Ovary (tissue), 10 donors: ENCODE measurements at places on chromosomes 12 and 14. TPM values are rescaled to one million over a fixed set of nuclear protein-coding genes. Genes with fewer than 3 reads are reported as not detected.

GRCh38 chr14:63788011-63788933 is 60.4 kb upstream of the SGPP1 start:
- DNase-seq = no peak
- H3K27ac ChIP-seq = no peak overlapping the region
- H3K4me3 ChIP-seq = no peak overlapping the region

Gene SERPINA9
- not detected for polyA plus RNA-seq

DNA sequence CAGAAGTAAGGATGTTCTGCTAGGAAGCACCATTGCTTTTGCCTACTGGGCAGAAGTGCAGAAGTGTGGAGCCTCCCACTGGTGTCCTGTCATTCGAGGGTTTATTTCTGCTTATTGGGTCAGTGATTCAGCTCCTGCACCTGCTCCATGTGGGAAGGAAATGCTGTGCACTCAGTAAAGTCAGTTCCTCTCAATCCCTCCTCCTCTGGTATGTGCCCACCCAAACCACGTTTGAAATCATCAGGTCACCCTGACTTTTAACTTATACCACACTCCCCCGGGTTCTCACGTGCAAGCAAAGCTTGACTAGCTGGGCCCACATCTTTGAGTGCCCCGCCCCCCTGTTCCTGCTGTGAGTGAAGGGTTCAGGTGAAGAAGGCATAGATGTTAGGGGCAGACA is 223.7 kb downstream of the CHST11 start:
- DNase-seq = no peak
- H3K27me3 ChIP-seq = no peaks in the 10 kb centered on the region
- H3K4me3 ChIP-seq = no peak overlapping the region
- no peaks in the 10 kb centered on the region for H3K36me3 ChIP-seq

Gene RAD52
- 16.8 TPM for polyA plus RNA-seq

DNA sequence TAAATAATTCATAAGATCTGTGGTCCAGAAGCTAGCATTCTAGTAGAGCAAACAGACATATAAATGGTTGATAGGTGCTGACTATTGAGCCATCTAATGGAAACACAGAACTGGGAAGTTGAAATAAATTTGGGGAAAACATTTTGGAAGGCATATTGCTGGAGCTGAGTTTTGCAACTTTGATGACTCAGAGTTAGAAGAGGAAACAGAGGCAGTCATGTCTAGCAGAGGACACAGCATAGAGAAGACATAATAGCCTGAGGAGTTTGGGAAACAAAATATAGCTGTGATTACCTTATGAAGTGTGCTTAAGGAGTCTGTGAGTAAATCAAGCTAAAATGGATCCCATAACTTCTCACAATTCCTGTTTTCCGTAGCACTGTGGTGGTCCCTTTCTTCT is 86.9 kb upstream of the FLRT2 start:
- no peaks in the 10 kb centered on the region for H3K27me3 ChIP-seq
- H3K4me3 ChIP-seq = no peak overlapping the region
- H3K4me1 ChIP-seq = no peaks in the 10 kb centered on the region
- no peak overlapping the region for H3K27ac ChIP-seq
- DNase-seq = no peak

- H3K4me1 ChIP-seq = no peaks in the 10 kb centered on the region
- no peaks in the 10 kb centered on the region for H3K27me3 ChIP-seq
- no peak overlapping the region for H3K27ac ChIP-seq
Observed at GRCh38 chr14:76514213-76514998, 138.5 kb downstream of the ESRRB start.

Gene NCKAP5L
- 13.8 TPM for polyA plus RNA-seq

DNA sequence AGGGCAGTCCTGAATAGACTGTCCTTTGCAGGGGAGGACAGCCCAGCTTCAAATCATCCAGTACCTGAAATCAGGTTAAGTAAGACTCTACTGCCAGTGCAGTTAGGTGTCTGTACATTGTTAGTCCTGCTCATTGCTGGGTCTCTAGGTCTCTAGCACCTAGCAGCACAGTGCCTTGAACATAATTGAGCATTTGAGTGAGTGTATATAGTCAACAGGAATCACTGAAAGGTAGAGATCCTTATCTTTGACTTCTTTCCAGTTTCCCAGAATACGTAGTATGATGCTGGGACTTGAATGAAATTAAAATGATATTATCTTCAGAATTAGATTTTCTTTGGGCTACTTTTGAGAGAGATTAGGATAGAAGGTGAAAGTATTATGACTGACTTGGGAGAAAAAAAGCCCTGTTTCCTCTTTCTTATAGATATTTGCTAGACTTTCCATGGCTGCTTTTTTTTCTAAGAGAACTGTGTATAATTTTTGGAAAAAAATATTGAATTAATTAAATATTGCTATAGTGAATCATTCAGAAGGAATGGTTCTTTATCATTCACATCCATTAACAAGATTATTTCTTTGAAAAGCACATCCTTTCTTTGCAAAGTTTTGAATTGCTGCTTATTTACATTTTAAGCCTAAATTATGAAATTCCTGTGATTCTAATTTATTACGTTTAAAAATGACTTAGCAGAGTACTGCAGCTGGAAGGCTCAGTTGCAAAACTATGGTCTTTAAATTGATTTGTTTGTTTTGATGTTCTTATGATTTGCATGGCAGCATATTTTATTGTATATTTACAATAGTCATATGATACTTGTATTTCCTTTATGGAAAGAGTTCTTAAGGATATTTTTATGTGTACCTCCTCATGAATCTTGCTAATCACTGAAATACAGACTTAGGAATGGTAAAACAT is 51.6 kb downstream of the PPP4R4 start:
- no peaks in the 10 kb centered on the region for H3K4me1 ChIP-seq
- H3K4me3 ChIP-seq = no peak overlapping the region
- H3K27me3 ChIP-seq = peaks cover 3% of the 10 kb centered on the region
- no peak overlapping the region for H3K27ac ChIP-seq
- DNase-seq = no peak

DNA sequence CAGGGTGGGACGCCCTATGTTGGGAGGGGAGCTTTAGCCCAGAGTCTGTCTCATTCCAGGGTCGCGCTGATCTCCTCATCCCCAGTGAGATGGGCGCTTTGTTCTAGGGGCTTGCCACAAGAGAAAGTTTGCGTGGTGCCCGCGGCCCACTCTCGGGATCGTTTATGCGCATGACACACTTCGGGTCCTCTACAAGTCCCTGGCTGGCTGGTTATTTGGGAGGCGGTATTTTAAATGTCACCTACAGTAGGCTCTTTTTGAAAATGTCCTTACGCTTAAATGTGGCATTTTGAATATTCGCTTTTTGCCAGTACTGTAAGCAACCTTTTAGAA is 541 bp downstream of the GOLT1B start:
- no peak for DNase-seq
- H3K4me3 ChIP-seq = peak overlapping the region; percentile 95
- no peaks in the 10 kb centered on the region for H3K36me3 ChIP-seq
- peak overlapping the region; percentile 31 for H3K27ac ChIP-seq
- H3K27me3 ChIP-seq = no peaks in the 10 kb centered on the region

Gene TFCP2
- polyA plus RNA-seq = 14.9 TPM

GRCh38 chr12:12952036-12952435 is at the start of gene GPRC5D:
TSS of gene GPRC5D (minus strand) at chr12:12952170. CDS start at chr12:12950384, 1,786 bp downstream.
- H3K27ac ChIP-seq = no peak within 1 kb of the TSS
- no peaks in the 10 kb centered on the region for H3K4me1 ChIP-seq
- no peak within 1 kb of the TSS for H3K4me3 ChIP-seq
- H3K36me3 ChIP-seq = no peaks in the 10 kb centered on the region

DNA sequence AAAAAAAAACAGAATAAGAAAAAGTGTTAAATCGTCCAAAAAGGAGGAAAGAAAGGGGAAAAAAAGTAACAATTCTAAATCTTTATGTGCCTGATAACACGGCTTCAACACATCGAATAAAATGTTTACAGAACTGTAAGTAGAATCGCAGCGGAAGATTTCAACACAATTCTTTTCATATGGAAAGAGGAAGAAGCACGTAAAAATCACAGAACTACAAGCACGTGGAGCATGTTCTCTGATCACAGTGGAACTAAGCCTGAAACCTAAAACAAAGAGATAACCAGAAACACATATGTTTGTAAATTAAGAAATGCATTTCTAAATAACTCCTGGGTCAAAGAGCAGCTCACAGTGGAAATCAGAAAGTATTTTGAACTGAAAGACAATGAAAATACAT is 8.7 kb downstream of the CLEC7A start:
- no peak overlapping the region for H3K27ac ChIP-seq
- H3K4me1 ChIP-seq = no peaks in the 10 kb centered on the region
- H3K27me3 ChIP-seq = no peaks in the 10 kb centered on the region
- H3K4me3 ChIP-seq = no peak overlapping the region
- no peak for DNase-seq

Gene OAS1
- 12.1 TPM for polyA plus RNA-seq

- H3K4me1 ChIP-seq = no peaks in the 10 kb centered on the region
- H3K27me3 ChIP-seq = no peaks in the 10 kb centered on the region
- no peaks in the 10 kb centered on the region for H3K36me3 ChIP-seq
- H3K4me3 ChIP-seq = no peak overlapping the region
Observed at GRCh38 chr12:126051611-126052107, 986.4 kb downstream of the AACS start.

GRCh38 chr12:95963096-95963495 is 20.0 kb downstream of the AMDHD1 start:
- no peaks in the 10 kb centered on the region for H3K27me3 ChIP-seq
- DNase-seq = no peak
- no peak overlapping the region for H3K27ac ChIP-seq
- H3K4me3 ChIP-seq = no peak overlapping the region
- no peaks in the 10 kb centered on the region for H3K36me3 ChIP-seq

Gene NEDD8
- 301 TPM for polyA plus RNA-seq

GRCh38 chr14:85731186-85731585 is 201.2 kb downstream of the FLRT2 start:
- no peaks in the 10 kb centered on the region for H3K27me3 ChIP-seq
- H3K36me3 ChIP-seq = no peaks in the 10 kb centered on the region
- no peak for DNase-seq
- no peaks in the 10 kb centered on the region for H3K4me1 ChIP-seq
- H3K4me3 ChIP-seq = no peak overlapping the region

Gene CCDC184
- 3.4 TPM for polyA plus RNA-seq

DNA sequence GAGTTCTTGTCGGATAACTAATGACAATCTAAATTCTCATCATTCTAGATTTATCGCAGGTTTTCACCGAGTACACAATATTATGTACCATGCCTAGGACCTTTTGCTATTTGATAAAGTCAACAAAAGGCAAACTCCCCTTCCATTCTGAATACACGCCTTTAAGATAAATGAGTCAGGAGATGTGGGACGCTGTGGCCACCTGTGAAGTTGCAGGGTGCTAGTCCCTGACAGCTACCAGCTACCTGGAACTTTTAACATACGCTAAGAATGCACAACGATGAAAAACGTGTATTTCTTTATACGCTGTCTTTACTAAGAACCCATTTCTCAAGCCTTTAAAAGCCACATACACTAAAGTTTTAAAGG is 678 bp downstream of the MDM1 start:
- H3K27me3 ChIP-seq = no peaks in the 10 kb centered on the region
- no peak for DNase-seq
- H3K36me3 ChIP-seq = no peaks in the 10 kb centered on the region

DNA sequence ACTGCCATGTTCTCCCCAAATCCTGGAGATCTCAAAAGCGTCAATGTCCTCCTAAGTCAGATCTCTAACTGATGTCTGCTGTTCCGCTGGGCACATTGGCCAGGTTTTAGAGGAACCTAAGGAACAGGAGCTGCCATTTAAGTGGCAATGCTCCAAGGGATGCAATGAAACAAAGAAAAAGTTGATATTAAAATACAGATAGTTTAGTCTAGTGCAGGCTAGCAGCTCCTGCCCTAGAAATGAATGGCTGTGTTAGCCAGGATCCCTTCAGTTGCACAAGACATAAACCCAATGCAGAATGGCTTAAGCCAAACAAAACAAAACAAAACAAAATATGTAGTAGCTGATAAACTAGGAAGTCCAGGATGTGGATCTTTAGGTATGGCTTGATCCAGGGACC is 144.1 kb downstream of the HMGA2 start:
- H3K36me3 ChIP-seq = no peaks in the 10 kb centered on the region
- no peaks in the 10 kb centered on the region for H3K27me3 ChIP-seq
- H3K4me1 ChIP-seq = peaks cover 2% of the 10 kb centered on the region

Gene FANCM
- 2.4 TPM for polyA plus RNA-seq

- H3K36me3 ChIP-seq = no peaks in the 10 kb centered on the region
- peak; percentile 29 for DNase-seq
- peaks cover 2% of the 10 kb centered on the region for H3K4me1 ChIP-seq
- no peaks in the 10 kb centered on the region for H3K27me3 ChIP-seq
- H3K4me3 ChIP-seq = no peak overlapping the region
- no peak overlapping the region for H3K27ac ChIP-seq
Observed at GRCh38 chr12:109736552-109737108, 23.0 kb downstream of the FAM222A start.

DNA sequence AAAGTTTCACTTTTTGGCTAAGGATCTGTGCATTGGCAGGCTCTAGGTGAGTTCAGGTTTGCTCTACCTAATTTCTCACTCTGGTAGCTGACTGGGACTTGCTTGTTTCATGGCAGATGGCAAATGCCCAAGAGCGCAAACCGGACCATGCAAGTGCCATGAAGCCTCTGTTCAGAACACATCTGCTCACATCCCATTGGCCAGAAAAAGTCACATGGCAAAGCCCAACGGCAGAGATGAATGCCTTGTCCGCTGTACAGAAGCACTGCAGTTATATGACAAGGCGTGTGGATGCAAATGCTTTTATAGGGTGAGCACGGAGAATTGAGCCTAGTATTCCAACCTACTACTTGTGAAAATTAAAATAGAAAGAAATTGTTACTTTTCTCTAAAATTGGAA is 202.2 kb upstream of the HMGA2 start:
- no peaks in the 10 kb centered on the region for H3K36me3 ChIP-seq
- H3K4me1 ChIP-seq = no peaks in the 10 kb centered on the region
- H3K27ac ChIP-seq = no peak overlapping the region
- no peak overlapping the region for H3K4me3 ChIP-seq
- H3K27me3 ChIP-seq = no peaks in the 10 kb centered on the region
- no peak for DNase-seq

Gene GPRC5D
- not detected for polyA plus RNA-seq

- no peaks in the 10 kb centered on the region for H3K36me3 ChIP-seq
- DNase-seq = peak; percentile 44
- H3K4me1 ChIP-seq = no peaks in the 10 kb centered on the region
- no peak overlapping the region for H3K27ac ChIP-seq
- H3K4me3 ChIP-seq = no peak overlapping the region
- no peaks in the 10 kb centered on the region for H3K27me3 ChIP-seq
Observed at GRCh38 chr12:27142101-27142721, 59.8 kb upstream of the C12orf71 start.

Gene IL22
- polyA plus RNA-seq = not detected

Gene TAS2R20
- polyA plus RNA-seq = 0.70 TPM

Gene RASSF8
- 16.5 TPM for polyA plus RNA-seq
